ENCODE measurements at places on chromosomes 3 and 15.
A peak's percentile ranks its signal among the peaks of the same experiment; 100 is the strongest.

GRCh38 chr3:166446986-166447385, 609.8 kb upstream of the BCHE start:
- DNase-seq: peak; percentile 12

- DNase-seq: no peak
These were observed 32.1 kb upstream of the CLASP2 start for GRCh38 chr3:33750211-33750548.

DNA sequence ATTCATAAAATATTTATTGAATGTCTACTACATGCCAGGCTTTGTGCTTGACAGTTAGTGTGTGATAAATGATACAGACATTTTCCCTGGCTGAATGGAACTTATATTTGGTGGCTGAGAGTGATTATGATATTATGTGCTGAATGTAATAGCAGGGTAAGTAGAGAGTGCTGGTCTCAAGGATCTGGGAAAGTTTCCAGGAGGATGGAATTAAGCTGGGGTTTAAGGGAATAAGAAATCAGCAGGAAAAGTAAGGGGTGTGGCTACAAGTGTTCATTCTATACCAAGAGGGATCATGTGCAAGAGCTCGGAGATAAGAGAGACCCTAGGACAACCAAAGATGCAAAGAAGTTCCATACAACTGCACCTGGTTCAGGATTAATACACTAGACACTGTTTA, 500.1 kb upstream of the CFAP20DC start:
- DNase-seq: no peak

DNA sequence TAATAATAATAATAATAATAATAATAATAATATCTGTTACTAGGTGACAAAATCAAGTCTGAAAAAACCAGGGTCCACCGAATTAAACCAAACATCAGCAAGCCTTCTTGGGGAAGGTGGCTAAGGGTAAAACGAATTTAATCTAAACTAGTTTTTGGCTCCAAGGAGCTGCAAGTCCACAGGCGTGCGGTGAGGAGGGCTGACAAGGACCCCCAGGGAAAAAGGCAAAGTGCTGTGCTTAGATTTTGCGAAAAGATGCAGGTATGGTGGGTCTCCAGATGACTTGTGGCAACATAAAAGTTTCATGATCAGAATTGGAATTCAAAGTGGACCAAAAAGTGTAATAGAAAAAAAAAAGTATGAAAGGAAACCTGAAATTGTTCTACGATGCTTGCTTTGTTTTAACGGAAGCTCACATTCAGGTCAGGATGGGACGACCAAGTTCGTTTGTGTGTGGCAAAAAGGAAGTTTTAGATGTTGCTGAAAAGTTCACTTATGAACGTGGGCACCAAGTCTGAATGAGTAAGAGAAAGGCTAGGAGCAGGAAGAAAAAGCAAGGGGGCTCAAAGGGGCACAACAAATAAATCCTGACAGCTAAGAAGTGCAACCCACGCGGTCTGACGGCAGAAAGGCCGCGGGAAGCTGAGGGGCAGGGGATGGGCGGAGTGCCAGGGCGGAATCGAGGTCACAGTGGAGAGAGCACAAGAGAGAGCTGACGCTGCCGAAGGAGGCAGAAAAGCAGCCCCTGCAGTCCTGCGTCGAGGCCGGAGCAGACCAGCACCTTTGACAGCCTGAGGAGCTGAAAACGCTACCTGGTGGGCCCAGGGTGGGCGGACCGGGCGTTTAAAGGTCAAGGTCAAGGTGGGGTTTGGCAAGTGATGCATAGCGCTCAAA, 1.1 kb downstream of the WDR82 start:
- peak; percentile 38 for DNase-seq

DNA sequence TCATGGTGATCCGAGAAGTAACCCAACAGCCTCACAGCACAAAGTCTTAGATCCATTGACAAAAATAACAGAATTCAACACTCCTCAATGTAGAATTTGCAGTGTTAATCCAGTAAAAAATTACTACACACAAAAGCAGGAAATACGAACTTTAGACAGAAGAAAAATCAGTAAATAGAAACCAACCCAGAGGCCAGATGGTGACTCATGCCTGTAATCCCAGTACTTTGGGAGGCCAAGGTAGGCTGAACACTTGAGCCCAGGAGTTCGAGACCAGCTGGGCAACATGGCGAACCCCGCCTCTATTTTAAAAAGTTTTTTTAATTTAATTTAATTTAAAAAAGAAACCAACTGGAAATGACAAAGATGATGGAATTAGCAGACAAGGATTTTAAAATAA, 36.1 kb downstream of the SELENOT start:
- DNase-seq: no peak

GRCh38 chr3:156551746-156552145, 3.2 kb downstream of the SSR3 start:
- no peak for DNase-seq

- DNase-seq: no peak
These were observed 32.9 kb downstream of the CD200R1L start for GRCh38 chr3:112813723-112814171.

GRCh38 chr3:46008058-46008457, 12.4 kb upstream of the FYCO1 start:
- no peak for DNase-seq

- DNase-seq: no peak
These were observed 2.4 kb downstream of the MKRN3 start for GRCh38 chr15:23567921-23568320.

- no peak for DNase-seq
These were observed 8.4 kb upstream of the FSTL1 start for GRCh38 chr3:120459196-120459595.

DNA sequence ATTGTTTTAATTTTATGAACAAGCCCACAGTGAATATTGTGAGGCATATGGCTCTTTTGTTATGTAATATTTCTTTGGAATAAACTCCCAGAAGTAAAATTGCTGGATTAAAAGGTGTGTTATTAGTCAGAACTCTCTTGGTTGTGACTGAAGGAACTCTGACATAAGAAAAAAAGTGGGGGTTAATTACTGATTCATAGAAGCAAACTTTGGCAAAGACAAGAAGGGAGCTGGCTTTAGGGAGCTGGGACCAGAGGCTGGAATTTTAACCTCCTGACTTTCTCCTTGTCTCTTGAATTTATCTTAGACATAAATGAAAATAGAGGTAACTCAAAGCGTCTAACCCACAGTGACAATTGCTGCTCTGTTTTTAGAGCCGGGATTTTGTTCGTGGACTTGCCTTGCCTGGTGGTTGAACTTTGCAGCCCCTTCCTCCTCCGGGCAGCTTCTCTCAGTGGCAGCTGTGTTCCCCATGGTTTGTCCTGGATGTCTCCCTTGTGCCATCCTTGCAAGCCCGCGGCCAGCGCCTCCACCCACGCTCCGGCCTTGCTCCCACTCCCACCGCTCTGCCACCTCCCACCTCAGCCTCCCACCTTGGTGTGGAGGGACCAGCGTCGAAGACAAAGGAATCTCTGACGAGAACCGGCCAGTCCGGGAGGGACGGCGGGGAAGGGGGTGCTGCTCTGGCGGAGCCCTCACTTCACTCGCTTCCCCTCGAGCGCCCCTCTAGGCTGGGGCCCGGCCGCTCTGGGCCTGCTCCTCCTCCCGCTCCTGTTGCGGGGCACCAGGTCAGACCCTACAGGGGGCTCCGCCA, 28.0 kb downstream of the ARHGAP31 start:
- no peak for DNase-seq

- DNase-seq: no peak
These were observed 22.7 kb downstream of the ATP6V1A start for GRCh38 chr3:113769551-113769950.

- no peak for DNase-seq
These were observed 27.6 kb downstream of the SLC6A6 start for GRCh38 chr3:14430053-14430452.

DNA sequence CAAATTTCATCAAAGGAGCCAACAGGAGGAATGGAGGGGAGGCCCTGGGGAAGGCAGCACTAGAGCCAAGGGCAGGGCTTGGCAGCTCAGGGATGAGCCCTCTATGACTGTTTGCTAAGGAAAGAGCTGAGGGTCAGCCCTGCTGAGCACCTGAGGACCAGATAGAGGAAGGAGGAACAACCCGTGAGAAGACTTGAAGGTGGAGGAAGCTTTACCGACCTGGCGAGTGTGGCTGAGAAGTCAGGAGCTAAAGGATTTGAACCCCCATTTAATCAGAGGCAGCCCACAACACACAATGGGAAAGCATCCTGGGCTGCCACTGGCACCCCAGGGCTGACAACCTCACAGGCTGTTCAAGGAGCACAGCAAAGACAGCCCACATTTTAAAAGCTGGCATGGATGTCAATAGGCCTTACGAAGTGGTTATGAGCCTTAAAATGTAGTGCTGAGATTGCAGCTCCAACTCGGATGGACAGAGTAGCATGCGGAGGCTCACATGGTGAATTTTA, 20.7 kb upstream of the LRRC2 start:
- no peak for DNase-seq

GRCh38 chr15:76996526-76997401, 1.8 kb downstream of the PSTPIP1 start:
- no peak for DNase-seq

DNA sequence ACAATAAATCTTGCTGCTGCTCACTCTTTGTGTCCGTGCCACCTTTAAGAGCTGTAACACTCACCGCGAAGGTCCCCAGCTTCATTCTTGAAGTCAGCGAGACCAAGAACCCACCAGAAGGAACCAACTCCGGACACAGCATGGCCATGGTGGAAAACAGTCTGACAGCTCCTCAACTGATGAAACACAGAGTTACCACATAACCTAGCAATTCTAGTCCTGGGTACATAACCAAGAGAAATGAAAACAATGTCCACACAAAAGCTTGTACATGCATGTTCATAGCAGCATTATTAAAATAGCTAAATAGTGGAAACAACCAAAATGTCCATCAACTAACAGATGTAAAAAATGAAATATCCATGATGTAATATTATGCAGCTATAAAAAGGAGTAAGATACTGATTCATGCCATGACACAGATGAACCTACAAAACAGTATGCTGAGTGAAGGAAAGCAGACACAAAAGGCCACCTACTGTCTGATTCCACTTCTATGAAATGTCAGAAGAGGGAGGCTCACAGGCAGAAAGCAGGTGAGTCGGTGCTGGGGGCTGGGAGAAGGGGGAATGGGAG, 36.8 kb downstream of the VGLL4 start:
- no peak for DNase-seq

DNA sequence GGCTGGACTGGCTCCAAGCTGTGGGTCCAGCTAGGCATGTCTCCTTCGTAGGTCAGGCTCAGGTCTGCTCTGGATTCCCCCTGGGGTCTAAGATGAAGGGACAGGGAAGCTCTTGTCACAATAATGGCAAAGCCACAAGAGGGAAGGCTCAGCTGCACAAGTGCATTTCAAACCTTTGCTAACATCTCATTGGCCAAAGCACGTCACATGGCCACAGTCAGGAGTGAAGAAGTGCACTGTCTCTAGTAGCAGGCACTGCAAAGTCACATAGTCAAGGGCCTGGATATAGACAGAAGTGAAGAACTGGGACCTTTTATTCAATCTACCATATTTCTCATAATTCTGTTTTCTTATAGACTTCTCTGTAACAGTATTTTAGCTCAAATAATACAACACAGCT, 20.1 kb downstream of the DLEC1 start:
- no peak for DNase-seq

DNA sequence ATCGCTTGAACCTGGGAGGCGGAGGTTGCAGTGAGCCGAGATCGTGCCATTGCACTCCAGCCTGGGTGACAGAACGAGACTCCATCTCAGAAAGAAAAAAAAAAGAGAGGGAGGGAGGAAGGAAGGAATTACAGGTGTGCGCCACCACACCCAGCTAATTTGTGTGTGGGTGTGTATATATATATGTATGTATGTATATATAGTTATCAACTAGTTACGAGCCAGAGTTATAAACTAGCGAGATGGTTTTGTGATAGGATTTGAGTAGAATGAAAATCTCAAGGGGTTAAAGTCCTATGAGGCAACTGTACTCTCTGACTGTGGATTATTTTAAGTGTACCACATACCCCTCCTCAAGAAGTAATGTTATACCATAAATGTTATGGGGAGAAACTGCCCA, 50.9 kb upstream of the SIN3A start:
- DNase-seq: no peak

- DNase-seq: no peak
These were observed 9.7 kb downstream of the ITIH4 start for GRCh38 chr3:52820736-52821135.

GRCh38 chr3:49785565-49786356, 581 bp downstream of the IP6K1 start:
- no peak for DNase-seq

All from skeletal muscle cell (primary cell).